Type B pancreatic cell (in vitro differentiated cells): ENCODE measurements at places on chromosomes 11 and 22.

DNA sequence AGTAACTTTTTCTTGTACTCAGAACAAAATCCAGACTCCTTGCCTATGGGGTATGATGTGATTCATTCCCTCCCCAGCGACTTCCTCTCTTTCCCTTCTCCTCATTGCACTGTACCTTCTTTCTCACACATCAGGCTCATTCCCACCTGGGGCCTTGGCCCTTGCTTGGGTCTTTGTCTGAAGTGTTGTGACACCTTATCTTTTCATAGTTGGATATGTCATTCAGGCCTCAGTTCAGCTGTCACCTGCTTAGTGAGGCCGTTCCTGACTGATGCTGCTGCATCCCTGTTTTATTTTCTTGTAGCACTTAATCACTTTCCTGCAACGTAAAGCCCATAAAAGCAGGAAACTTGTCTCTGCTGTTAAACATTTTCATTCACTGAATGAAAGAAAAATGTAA, 39.9 kb downstream of the ZDHHC13 start:
- DNase-seq: no peak

DNA sequence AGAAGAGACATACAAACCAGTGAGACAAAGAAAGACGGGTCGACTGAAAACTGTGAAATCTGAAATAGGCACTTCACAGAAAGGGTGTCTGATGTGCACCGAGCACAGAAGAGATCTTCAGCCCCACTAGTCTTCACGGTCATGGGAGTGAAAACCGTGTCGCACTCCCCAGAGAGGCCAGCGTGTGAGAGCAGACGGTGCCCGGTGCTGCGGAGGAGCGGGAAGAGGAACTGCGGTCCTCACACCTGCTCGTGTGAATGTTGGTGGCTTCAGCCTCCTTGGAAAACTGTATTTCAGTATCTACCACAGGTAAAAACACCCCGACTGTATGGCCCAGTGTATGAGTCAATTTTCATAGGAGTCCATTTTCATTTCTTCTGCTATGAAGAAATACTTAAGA, 382.9 kb downstream of the BRD1 start:
- no peak for DNase-seq

DNA sequence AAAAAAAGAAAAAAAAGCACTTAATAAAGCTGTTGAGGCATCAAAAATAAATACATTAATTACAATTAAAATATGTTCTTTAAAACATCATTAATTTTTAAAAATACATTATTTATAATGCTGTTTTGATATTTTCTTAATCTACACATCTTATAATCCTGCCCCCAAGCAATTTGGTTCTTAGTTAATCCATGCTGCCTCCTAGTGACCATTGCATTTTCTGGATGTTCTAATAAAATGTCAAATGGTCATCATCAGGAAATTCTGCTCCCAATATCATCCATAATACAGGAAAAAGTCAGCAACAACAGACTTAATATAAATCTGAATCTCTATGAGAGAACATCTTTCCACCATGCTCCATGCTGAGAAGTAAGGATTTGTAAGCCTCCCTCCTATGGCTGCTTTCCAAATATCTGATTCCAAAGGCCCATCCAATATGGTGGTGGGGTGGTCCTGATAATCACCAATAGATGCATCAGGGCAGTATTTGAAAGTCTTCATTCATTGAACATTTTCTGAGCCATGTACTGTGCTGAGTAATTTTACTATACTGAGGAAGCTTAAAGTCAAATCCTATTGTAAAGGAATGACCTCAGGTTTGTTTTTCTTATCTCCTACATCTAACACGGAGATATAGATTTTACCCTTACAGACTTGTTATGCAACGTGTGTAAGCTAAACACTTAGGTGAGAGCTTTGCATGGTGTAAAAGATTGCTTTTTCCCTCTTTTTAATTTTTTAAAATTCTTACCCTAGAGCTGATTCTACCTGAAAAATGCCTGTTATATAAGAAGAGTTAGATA, 124.7 kb upstream of the BMAL1 start:
- DNase-seq: no peak

DNA sequence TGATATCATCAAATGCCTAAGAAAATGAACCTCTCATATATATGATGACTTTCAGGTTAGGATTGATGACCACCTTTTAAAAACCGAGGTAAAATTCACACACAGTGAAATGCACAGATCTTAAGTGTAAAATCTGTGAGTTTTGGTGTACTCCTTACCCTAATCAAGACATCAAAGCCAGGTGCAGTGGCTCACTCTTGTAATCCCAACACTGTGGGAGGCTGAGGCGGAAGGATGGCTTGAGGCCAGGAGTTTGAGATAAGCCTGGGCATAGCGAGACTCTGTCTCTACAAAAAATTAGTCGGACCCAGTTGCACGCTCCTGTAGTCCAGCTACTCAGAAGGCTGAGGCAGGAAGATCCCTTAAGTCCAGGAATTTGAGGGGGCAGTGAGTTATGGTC, 140.4 kb downstream of the UVRAG start:
- DNase-seq: no peak

DNA sequence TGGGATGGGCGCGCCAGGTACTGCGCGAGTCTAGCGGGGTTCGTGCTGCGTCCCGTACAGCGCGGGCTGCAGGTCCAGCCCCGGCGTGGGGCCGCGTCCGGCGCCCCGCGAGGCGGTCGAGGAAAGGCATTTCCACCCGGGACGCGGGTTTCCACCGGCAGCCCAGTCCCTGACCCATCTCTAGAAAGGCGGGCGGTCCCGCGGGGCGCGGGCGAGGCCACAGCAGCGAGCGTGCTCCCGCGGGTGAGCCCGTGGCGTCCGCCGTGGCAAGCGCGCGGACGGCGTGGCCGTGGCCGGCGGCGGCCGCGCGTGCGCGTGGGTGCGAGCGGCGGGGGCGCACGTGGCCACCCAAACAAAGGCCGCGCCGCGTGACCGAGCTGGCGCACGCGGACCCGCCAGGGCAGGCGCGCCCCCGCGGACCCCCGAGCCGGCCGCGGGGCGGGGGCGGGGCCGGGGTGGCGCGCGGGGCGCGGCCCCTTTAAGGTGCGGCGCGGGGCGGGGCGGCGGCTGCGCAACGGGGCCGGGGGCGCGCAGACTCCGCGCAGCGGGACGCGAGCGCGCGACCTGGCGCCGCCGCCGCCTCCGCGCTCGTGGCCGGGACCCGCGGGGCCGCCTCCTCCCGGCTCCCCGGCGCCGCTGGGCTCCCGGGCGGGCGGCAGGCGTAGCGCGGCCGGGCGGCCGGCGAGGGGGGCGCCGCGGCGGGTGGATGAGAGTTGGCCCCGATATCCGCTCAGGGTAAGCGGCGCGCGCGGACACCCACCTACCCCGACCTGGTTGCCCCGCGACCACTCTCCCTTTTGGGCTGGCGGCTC, 39.3 kb upstream of the CELSR1 start:
- DNase-seq: peak; percentile 76

GRCh38 chr11:96105944-96106343, 182.0 kb upstream of the MTMR2 start:
- no peak for DNase-seq

DNA sequence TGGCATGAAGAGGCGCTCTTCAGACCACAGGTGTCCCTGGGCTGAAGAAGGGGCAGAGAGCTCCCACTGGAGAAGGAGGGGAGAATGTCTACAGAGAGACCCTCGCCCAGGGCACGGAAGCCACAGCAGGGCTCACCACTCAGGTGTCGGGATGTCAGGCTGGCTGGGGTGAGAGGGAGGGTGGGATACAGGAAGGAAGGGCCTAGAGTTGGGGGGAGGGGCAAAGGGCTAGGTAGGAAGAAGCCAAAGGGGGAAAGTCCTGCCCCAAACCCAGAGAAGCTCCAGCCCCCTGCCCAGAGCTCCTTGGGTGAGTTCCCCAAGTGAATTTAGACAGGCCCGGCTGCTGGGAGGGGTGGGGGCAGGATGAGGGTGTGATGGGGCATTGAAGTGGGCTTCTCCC, 232.0 kb downstream of the CEP164 start:
- no peak for DNase-seq

DNA sequence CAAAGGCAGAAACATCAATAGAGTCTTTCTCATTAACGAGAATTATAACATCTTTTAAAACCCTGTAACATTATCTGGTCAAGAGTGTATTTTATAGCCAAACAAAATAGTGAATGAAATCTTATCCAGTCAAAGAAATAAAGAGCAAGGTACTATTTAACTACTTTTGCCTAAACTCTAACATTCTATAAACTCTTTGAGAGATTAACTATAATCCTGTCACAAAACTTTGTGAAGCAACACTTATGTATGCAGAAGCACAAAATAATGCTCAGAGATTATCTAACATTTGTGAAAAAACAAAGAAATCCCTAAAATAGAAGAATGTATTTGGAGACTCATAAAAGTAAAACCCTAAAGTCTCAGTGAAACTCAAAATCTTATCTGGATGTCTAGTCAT, 124.4 kb upstream of the LUZP2 start:
- DNase-seq: no peak

GRCh38 chr11:117292616-117293015, 1.5 kb downstream of the BACE1-AS start:
- DNase-seq: no peak

DNA sequence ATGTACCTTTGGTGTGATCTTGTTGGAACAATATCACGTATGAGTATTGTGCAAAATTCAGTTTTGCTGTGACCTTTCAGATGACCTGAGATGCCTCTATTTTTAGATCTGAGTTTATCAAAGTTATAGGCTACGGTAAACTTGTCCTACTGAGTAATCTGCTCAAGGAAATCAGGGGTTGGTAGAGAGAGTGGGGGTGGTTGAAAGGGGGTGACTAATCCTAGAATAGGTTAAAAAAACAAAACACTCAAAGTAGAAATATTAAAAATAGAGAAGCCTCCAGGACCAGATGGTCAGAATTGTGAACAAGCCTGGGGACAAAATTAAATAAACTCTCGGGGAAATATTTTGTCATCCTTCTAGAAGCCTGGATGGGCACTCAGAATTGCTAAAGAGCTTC, 59.9 kb upstream of the C11orf87 start:
- no peak for DNase-seq

- no peak for DNase-seq
These were observed 563.1 kb upstream of the ISX start for GRCh38 chr22:34502821-34503220.

GRCh38 chr22:45225732-45226502, 14.8 kb downstream of the KIAA0930 start:
- no peak for DNase-seq

- no peak for DNase-seq
These were observed 30.6 kb downstream of the ADORA2A start for GRCh38 chr22:24457894-24458420.

DNA sequence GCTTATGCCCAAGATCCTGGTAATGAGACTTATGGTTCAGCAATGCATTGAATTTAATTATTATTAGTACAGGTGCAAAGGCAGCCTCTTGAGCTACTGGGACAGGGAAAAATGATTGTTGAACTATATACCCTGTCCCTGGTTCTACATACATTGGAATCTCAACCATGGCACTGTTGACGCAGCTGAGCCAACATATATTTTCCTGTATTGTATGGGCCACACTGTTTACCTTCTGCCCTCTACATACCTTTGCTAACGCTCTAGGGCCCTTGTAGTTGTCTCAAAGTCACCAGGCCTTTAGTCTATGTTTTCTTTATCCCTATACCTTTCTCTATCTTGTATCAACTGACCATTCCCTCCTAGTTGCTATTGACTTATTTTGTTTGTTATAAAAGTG, 22.6 kb downstream of the KREMEN1 start:
- no peak for DNase-seq

GRCh38 chr11:71368966-71369365, 79.2 kb downstream of the DHCR7 start:
- DNase-seq: no peak

DNA sequence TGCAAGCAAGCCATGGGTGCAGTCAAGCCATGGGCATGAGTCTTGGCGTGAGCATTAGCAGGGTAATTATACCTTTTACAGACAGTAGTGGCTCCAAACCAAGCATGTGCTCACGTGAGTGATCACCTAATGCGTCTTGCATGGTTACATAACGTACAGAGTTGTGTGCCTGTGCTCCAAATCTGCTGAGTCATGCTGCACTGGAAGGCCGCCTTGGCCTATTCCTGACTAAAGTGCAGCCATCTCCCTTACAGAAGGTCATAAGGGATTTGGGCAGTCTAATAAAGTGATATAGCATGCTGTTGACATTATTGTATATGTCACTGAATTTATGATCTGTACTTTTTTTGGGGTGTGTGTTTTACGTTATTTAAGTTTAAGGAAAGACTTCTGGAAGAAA, 102.4 kb downstream of the ARHGAP42 start:
- DNase-seq: no peak

- no peak for DNase-seq
These were observed 12.1 kb upstream of the FCHSD2 start for GRCh38 chr11:73154178-73154577.
